ENCODE measurements at places on chromosomes 7 and 10.
A peak's percentile ranks its signal among the peaks of the same experiment; 100 is the strongest.

GRCh38 chr7:1015196-1016121 is 28.9 kb upstream of the GPR146 start:
- DNase-seq, result no peak

DNA sequence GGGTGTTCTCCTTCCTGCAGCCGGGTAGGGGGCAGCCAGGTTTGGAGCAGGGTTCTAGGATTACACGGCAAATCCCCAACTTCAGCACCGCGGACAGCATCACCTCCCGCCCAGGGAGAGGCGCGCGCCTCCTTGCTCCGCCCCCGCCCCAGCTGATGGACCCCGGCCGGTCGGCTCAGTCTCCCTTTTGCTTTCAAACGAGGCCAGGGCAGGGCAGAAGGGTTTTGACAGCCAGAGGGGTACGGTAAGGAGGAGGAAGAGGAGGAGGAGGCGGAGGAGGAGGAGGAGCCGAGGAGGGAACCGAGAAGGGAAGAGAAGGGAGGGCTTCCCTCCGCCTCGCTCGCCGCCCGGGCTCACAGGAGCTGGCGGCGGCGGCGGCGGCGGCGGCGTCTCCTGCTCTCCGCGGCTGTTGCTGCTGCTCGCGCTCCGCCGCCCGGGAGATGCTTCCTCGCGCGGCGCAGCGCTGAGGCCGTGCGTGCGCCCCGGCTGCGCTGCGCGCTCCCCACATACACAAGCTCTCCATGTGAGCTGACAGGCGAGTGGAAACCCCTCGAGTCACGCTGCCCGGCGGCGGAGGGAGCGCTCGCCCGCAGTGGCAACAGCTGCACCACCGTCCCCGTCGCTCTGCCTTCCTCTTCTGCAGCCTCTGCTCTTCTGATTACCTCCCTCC is 615 bp upstream of the CNTNAP2 start:
- peak; percentile 89 for DNase-seq

GRCh38 chr10:84156768-84157167 is 16.8 kb upstream of the GPR15LG start:
- no peak for DNase-seq

DNA sequence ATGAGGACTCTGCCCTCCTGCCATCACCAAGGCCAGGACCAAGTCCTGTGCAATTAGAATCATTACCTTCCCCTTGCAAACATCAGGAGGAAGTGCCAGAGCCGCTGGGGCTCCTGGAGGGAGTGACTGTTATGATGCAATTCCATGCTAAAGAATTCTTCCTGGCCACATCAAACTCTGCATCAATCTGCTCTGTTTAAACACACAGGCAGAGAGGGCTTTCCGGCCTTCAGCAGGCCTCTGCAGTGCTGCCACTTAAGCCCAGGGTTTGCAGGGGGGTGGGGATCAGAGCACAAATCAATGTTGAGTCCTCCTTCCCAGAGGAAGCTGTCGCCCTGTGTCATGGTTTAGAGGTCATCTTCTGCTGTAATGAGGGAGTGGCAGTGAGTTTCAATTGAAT is 58.1 kb downstream of the CTBP2 start:
- no peak for DNase-seq

GRCh38 chr10:133257489-133258065 is 19.1 kb downstream of the ADAM8 start:
- DNase-seq, result no peak

DNA sequence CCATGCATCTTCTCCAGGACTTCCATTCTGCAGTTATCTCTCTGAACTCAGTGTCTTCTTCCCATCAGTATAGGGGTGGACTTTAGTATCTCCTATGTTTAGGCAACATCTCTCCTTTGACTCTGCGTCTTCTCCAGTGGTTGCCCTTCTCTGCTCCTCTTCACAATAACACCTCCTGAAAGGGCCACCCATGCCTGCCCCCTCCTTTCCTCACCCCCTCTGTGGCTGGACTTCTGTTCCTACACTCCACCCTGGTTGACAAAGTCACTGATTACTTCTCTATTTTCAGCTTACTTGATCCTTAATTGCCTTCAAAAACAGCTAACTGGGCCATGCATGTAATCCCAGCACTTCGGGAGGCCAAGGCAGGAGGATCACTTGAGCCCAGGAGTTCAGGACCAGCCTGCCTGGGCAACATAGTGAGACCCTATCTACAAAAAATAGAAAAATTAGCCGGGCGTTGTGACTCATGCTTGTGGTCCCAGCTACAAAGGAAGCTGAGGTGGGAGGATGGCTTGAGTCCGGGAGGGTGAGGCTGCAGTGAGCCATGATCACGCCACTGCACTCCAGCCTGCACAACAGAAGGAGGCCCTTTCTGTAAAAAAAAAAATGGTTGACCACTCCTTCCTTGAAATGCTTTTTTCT is 13.7 kb downstream of the SRGN start:
- DNase-seq, result no peak

DNA sequence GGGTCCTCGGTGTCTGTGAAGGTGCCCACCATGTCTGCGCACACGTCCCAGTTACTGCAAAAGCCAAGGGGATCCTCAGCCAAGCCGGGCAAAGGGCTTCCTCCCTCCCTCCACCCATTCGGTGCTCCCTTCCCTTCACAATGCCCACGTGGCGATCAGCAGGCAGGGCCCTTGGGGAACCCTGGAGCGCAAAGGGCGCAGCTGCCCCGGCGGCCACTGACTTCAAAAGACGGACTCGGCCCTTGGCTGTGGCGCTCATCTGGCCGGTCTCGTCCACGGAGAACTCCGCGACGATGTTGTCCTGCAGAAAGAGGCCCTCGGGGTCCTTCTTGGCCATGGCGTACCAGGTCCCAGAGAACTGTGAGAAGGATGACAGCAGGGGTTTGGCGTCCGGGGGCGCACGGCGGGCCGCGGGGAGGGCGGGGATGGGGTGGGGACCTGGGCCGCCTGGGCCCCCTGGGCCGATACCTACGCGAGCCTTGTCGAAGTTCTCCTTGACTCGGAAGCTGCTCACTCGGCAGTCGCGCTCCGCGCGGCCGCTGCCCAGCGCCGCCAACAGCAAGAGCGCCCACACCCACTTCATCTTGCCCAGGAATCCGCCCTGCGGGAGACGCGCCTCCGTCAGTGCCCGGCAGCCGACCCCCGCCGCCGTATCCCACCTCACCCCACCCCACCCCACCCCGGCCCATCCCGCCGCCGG is 439 bp downstream of the RBP4 start:
- peak; percentile 62 for DNase-seq

GRCh38 chr10:82628373-82628772 is 753.4 kb downstream of the NRG3 start:
- no peak for DNase-seq

DNA sequence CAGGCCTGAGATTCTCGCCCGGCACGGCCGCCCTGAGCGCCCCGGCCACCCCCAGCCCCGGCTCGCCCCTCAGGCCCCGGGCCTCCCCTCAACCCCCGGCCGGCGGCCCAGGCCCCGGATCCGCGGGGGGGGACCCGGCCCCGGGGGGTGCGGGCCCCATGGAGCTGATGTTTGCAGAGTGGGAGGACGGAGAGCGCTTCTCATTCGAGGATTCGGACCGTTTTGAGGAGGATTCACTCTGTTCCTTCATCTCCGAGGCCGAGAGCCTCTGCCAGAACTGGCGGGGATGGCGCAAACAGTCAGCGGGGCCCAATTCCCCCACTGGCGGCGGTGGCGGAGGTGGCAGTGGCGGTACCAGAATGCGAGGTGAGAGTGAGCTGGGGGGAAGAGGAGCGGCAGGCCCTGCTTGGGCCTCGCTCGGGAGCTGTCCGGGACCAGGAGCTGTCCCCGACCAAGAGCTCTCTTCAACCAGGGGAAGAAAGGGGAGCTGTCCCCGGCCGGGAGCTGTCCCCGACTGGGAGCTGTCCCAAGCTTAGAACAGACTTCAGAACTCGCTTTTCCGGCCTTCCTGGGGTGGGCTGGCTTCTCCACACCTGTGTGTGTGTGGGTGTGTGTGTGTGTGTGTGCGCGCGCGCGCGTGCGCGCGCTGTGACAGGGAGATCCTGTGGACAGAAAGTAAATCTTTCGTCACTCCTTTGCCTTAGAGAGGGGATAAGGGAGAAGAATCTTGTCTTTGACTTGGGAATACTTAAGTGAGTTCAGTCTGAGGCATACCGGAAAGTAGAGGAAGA is 510 bp downstream of the ZSWIM8 start:
- peak; percentile 55 for DNase-seq

DNA sequence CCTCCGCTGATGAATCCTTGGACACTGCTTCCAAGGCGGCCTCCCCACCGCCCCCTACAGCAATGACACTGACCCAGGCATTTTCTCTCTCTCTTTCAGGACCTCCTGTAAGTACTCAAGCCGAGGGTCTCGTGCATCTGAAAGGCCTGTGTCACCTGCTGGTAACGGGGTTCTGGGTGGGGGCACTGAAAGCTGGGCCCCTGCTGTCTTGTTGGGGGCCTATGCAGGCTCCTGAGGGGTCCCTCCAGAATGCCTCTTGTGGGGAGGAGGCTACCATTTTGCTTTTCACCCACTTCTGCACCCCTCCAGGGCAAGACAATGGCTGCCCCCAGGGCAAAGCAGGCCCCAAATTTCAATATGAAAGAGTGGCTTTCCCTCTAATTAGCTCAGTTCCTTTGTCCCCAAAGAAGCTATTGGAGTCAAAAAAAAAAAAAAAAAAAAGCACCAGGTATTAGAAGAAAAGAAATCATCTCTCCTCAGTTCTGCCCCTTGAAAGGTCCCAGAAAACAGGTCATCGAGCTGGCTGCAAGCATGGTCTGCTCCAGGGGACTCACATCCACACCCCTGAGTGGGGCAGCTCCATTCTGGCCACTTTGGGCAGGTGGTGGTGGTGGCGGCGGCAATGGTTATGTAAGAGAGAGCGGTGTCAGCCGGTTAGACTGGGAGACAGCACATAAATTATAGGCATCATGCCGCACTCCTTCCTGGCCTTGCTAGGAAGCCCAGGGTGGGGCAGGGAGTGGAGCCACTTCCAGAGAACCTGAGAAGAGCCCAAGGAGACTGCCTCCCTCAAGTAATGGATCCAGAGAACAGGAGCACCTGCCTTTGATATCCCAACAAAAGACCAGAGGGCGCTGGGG is 66.2 kb downstream of the COL13A1 start:
- no peak for DNase-seq

DNA sequence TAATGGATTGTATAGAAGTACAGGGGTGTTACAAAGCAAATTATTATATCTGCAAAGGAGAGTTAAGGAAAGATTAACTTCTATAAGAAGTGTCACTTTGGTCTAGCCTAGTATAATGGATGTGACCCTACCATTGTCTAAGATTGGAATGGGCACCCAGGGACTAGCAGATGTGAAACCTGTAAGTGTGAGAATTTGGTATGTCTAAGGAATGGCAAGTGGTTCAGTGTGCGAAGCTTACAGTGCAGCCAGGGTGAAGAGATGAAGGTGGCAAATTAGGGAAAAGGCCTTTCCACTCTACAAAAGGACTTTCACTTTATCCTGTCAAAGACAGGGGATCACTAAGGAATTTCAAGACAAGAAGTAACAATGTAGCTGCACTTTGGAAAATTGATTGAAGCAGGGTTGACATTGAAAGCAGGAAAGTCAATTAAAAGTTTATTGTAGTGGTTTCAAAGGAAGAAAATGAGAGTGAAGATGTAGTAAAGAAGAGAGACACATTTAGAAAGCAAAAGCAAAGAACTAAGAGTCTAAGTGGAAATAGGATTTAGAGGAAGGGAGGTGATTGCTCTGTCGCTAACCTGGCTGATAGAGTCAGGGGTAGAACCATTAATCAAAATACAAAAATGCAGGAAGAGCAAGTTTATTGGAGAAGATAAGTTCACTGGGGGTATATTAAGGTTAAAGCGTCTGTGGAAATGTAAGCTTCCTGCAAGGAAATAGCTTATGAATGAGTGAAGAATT is 47.4 kb downstream of the KCND2 start:
- no peak for DNase-seq

- no peak for DNase-seq
These were observed 145.9 kb downstream of the SH3PXD2A start for GRCh38 chr10:103709341-103709920.

- DNase-seq, result peak; percentile 53
These were observed 32.5 kb upstream of the EPC1 start for GRCh38 chr10:32379318-32379949.

DNA sequence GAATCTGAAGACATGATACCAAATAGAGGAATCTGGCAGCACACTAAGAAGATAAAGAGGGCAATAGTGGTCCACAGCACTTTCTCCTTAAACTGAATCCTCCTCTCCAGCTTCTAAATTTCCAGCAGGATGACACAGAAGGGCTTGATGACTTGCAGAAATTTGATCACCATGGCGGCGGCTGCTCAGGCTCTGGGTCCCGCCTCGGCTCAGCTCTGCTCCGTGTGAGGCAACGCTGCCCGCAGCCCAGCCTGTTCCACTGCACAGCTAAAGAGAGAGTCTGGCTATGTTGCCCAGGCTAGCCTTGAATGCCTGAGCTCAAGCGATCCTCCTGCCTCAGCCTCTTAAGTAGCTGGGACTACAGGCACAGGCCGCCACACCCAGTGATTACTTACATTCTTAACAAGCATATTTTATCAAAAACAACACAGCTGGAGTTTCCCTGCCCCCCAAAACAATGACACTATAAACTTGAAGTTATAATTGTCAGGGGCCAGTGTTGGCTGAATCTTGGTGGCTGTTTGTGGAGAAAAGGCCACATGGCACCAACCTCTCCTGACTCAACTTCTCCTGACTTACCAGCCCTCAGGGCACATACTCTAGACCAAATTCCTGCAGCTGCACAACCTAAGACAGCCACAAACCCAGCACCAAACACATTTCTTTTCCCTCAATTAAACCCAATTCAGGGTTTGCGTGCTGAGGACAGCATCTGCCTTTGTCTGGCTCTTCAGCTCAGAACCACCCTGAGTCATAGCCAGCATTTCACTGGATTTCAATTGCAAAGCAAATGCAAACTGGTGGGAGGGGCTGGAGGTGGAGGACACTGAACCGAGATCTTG is 11.6 kb upstream of the TNPO3 start:
- DNase-seq, result no peak

DNA sequence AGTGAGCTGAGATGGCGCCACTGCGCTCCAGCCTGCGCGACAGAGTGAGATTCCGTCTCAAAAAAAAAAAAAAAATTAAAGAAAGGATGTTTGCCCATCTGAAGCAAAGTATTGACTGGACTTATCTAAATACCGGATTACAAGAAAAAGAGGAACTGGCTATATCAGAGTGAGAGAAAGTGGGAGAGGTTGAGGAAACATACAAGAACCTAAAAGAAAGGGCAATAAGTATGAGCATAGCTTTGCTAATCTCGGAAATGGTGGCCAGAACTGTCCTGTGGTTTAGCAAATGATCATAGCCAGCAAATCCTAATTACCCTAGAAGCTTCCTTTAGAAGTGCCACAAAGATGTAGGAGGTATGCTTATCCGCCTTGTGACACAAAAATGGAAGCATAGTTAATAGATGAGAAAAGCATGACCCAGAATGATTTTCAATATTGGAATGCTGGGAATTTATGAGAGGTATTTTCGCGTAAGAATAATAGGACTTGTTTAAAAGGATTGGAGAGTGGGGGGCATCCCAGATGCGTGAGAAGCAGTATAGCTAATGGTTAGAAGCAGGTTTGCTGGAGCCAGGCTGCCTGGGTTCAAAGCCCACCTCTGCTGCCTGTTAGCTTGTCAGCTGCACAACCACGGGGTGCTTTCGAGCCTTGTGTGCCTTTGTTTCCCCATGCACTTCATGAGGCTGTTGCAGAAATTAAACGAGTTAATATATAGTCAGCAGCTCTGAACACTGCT is 1.2 kb upstream of the GTPBP4 start:
- no peak for DNase-seq
